ENCODE measurements at places on chromosomes 16 and 17.

- DNase-seq, result peak; percentile 81
Measured at GRCh38 chr16:50309527-50310307, 43.4 kb downstream of the ADCY7 start.

GRCh38 chr16:76118344-76118743, 158.9 kb upstream of the CNTNAP4 start:
- DNase-seq, result no peak

DNA sequence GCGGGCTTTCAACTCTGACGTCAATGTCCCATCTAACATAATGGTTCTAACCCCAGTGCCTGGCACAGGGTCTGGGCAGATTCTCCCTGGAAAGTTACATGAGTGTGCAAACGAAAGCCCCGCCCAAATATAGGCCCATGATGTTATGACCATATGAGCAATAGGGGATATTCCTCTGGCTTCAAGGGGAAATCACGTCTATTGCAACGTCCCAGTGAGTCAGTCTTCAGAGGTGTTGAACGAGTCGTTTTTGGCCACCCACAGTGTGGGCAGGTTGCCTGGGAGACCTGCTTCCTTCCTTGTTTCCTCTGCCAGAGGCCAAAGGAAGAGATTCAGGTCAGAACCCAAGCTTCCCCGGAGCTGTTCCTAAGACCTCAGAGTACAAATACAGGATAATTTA, 30.3 kb downstream of the PIK3R5 start:
- DNase-seq, result no peak

GRCh38 chr17:43671031-43671692, 9.4 kb upstream of the MEOX1 start:
- no peak for DNase-seq

- DNase-seq, result no peak
Measured at GRCh38 chr17:16155536-16155935, 59.8 kb downstream of the NCOR1 start.

DNA sequence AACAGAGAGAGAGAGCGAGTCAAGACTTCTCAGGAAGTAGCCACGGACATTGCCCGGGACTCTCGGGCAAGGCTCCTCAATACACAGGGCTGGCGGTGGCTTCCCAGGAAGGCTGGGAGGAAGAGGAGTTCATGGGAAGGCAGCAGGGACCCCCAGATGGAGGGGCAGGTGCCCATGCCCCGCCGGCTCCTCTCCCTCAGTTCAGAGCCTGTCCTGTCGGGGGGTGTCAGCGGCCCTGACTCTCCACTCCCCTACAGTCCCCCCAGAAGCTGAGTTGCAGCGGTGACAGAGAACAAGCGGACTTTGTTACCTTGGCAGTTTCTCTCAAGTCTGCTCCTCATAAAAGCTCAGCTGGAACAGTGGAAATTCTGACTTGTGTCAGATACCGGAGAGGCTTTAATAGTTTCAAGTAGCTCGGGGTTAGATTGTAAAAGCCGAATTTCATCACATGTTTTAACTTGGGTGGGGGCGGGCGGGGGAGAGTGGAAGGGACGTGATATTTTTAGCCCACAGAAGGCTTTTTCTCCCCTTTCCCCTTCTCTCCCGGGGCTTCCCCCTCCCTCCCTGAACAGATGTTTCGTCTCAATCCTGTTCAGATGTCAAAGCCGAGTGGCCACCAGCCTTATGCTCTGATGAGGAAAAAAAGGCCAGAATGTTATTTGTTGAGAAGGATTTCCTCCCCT, 65.2 kb downstream of the NKD1 start:
- DNase-seq, result no peak

DNA sequence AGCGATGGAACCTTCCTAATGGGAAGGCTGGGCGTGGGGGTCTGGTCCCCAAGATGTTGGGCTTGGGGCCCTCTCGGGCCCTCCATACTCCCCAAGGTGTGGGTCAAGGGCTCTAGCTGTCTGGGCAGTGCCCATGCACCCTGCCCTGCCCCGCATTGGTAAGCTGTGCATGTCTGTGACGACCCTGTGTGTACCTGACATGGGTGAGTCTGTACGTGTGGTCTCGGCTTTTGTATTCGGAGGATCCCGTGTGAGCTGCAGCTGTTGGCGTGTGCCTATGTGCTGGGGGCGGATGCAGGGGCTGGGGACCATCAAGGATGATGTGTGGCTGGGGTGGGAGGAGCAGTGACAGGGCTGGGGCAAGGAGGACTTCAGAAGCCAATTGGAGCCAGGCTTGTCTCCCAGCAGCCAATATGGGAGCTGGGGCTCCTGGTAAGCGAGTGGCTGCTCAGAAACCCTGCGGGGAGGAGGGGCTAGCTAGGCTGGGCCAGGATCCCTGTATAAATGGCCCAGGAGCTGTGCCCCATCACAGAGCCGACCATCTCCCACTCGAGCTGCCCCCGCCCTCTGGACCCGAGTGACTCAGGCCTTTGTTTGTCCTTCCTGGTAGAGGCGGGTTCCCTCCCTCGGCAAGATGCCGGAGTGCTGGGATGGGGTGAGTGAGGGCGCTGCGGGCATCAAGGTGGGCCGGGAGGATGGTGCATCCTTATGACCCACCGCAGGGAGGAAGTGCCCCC, at the start of gene NDRG4:
Gene NDRG4 (plus strand): TSS at position 529 of the 737 bp plus-strand sequence. CDS start 106 bp downstream, at position 635.
- DNase-seq, result no peak

DNA sequence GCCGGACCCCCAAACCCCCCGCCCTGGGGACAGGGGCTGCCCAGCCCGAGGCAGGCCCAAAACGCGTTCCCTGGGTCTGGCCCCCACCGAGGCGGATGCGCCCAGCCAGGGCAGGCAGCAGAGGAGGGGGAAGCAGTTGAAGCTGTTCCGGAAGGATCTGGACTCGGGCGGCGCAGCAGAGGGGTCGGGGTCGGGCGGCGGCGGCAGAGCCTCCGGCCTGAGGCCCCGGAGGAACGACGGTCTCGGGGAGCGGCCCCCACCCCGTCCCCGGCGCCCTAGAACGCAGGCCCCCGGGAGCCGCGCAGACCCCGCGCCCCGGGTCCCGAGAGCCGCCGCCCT, 22.9 kb upstream of the ZFPM1 start:
- no peak for DNase-seq

DNA sequence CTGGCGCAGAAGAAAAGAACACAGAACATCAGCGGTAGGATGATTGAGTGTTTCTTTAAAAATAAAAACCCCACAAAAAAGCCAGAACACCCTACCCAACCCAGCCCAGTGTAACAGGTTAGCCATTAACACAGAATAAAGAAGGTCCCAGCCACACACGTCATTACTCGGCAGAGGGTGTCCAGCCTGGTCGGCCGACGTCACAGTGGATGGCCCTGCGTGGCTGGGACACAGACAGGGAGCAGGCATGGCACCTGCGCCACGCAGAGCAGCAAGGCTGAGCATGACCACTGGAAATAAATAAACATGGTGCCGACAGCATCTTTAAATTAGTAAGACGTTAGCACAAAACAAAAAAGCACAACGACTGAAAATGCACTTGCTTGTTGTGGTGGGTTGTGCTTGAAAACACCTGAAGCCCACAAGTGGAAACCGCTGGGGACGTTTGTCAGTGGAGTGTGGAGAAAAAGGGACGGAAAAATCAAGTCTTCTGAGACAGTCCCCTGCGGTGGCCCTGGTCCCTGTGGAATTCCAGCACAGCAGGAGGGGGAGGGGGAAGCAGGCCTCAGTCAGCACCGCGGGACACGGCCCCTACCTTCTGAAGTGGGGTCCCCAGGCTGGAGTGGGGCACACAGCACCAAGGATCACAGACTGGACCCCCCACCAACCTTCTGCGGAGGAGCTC, 39.2 kb downstream of the SLC7A5 start:
- no peak for DNase-seq

DNA sequence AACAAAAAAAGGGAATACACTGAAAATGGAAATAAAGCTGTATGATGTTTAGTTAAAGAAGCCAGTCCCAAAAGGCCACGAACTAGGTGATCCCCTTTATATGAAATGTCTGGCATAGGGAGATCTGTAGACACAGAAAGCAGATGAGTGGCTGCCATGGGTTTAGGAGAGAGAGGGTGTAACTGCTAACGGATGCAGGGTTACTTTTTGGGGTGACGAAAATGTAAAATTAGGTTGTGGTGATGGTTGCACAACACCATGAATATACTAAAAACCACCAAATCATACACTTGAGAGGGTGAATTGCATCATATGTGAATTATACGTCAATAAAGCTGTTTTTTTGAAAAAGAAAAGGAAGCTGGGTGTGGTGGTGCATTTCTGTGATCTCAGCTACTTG, 99.6 kb downstream of the ADCY9 start:
- no peak for DNase-seq

DNA sequence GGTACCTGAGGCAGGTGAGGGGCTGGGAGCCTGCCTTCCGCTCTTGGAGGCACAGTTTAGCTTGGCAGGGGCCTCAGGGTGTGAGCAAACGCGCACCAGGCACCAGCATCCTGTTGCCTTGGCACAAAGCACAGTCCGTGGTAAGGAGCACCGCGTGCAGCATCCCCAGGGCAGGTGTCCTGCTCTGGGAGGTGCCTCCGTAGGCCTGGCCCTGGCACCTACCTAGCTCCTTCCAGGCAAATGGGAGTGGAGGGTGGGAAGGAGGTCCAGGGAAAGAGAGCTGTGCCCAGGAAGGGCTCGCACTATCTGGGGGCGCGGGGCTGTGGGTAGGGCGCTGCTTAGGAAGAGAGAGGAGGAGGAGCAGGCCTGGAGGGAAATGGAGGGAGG, 3.1 kb upstream of the GSE1 start:
- DNase-seq, result no peak

DNA sequence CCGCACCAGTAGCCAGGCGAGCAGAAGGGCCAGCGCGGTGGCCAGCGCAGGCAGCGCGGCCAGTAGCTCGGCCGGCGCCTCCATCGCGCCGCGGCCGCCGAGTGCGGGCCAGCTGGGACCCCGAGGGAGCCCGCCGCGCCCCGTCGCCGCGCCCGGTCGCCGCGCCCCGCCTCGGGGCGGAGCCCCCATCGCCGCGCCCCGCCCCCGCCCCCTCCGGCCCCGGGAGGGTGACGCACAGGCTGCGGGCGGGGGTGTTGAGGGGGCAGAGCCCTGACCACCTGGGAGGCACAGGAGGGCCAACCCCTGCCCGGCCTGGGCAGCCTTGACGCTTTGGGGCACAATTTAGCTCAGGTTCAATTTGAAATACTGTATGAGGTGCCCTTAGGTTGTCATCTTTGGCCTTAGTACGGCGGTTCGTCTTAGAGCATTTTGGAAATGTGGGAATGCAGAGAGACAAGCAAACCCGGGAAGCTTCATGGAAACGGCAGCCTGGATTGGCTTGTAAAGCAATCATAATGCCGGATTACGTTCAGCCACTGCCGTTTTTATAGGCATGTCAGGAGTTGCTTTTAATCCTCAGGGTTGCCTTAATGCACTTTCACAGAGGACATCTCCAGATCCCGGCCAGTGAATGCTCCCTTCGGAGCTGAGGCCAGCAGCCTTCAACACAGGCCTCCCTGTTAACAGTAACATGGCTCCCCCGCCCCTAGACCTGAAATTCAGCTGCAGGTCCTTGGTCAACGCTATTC, at the start of gene MXRA7:
Gene MXRA7 (minus strand): TSS at position 103 of the 749 bp plus-strand sequence. CDS start 19 bp downstream, at position 84.
- DNase-seq, result no peak

Data from vagina (tissue), 2 donors.